GOT3 (cell line): ENCODE measurements at places on chromosomes 3 and 15.

DNA sequence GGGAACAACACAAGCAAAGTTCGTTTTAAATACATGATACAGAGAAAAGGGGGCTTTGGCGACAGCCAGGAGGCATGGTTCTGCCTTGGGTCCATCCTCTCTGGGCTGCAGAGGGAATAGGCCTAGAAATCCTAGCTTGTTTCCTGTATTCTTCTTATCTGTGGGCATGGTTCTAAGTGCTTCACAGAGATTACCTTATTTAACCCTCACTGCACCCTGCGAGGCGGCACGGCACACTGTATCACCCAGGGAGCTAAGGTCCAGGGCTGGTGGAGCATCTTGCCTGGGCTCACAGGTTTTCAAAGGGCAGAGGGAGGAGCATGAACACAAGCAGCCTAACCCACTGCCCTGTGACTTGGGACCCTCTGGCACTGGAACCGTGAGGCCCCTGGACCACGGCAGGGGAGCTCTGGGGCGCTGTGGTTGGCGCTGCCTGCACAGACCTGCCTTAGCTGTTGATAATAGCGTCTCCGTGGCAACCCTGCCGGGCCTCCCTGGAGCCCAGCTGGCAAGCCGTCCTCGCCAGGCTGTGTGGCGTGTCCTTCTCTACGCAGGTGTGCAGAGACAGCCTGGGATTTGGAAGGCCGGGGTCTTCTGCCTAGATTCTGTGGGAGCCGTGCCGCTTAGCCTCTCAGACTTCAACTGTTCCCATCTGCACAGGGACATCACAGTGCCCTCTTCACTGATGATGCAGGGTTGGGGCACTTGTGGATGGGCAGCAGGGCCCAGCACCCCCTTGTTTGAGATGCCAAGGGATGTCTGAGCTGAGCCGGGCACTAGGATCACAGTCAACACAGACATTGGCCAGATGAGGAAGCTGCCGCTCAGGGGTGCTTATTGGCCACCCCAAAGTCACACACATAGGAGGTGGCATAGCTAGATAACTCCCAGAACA, 154.6 kb upstream of the TLE3 start:
- DNase-seq = no peak

- no peak for DNase-seq
Measured at GRCh38 chr15:31801152-31801551, 229.2 kb upstream of the CHRNA7 start.

DNA sequence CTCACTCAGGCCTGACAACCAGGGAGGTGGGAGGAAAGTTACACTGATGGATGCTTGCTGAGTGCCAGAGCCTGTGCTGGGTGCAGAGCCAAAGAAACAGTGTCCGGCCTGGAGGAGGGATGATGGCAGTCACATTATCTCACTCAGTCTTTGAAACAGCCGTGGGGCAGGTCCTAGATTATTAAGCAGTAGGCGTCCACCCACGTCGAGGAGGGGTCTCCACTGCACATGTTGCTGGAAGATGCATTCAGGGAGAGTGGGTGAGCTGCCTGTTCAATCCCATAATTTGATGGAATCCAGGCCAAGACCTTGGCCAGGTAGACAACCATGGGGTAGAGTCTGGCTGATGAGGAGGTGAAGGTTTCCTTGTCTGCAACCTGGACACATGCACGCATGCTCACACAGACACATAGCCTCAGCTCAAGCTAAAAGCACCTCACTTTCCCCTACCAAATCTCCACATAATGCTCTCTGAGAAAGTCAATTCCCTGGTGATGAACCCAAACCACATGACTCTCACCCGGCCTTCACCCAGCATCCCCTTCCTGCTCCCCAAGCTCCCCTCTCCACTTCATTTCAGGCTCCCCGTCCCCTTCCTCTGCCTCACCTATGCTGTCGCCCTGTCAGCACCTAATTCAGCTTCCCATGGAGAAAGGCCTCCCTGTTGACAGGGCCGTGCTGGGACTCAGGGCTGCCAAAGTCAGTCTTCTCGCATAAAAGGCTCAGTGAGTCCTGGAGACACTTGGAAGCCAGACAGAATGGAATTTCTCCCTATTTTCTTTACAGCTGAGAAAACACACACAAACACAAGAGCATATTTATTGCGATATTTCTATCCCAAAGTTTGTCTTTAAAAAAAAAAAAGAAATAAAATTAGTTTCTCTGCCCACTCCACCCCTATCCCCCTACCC, 29.8 kb downstream of the ACAN start:
- no peak for DNase-seq

DNA sequence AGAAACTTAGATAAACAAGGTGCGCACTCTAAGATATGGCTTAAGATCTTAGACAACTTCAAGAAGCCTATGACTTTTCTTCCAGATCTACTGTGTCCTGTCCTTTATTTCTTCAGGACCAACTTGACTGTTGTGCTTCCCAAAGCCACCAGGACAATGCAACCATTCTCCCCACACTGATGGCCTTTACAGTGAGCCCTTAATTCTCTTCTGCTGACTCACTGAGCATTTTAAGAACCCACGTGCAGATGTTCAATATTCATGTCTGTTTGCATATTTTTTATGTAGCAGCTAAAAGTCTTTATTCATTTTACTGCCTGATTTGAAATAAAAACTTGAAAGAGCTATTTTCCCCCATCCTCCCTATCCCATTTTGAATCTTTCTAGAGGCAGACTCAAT, 103.3 kb upstream of the SLC2A2 start:
- DNase-seq = no peak

DNA sequence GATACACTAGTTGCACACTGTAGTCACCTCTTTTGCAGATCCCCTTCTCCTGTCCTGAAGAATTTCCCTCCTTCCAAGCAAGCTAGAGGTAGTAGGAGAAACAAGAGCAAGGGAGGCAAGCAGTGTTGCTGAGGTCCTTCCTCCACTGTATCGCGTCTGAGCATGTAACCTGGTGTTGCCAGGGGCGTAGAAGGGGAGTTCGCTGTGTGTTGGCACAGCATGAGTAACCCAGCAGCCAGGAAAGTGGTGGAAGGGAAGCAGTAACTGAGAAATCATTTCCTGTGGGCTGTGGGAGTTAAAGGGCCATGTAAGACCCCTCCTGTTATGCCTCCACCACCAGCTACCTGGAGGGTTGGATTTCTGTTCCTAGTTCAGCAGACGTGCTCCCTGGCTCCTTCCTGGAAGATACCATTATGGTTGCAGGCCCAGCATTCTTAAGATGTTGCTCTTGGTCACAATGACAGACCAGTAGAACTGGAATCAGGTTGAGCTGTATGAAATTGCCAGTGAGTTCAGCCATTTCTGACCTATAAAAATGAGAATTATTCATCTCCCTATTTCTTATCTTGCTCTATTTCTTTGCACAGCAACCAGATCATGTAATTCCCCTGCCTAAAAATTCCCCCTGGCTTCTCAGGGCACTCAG, 215.3 kb upstream of the TOPAZ1 start:
- DNase-seq = no peak

GRCh38 chr3:94303897-94304296, 241.0 kb downstream of the NSUN3 start:
- DNase-seq = no peak

DNA sequence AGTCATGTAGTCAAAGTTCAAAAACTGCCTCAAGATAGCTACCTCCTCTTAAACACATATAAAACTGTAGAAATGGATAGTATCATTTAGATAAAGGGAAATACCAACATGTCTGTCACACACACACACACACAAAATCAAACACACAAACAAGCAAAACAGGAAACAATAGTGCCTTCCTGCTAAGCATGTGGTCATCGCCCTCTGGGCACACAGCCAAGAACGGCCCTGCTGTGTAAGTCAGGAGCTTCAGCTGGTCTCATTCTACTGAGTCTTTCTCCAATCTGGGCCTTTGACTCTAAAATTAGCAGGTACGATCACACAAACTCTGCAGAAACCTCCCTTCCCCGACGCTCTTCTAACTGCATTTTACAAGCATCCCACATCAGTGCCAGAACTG, 272.2 kb upstream of the CHRNA7 start:
- DNase-seq = no peak

DNA sequence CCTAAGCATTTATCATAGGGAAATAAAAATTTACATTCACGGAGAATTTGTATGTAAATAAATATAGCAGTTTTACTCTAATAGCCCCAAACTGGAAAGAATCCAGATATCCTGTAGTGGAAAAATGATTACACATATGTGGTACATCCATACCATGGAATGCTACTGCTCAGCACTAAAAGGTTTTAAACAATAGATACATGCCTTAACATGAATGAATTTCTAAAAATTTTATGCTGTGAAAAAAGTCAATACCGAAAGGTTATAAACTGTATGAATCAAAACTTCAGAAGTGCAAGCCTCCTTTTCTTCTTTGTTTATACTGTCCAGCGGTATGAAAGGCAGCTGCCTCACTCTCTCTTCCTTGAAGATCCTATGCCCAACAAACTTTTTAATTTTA, 37.5 kb upstream of the MCTP2 start:
- DNase-seq = no peak

GRCh38 chr3:142152384-142152783, 3.0 kb upstream of the TFDP2 start:
- DNase-seq = no peak

DNA sequence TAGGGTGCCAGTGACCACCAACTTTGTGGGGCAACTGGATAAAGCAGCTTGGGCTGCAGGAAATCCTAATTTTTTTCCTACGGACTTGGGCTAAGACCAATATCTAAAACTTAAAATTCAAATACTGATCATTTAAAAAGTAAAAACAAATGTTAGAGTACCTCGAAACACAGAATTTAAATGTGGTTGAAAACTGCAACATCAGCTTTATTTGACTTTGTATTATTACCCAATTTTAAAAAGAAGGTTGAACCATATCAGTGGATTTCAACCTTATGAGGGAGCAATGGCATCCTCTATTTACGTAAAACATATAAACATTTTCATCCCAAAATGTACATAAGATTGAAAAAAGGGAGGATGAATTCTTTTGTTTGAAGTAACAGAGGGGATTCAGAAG, 26.2 kb downstream of the CFAP20DC start:
- DNase-seq = no peak

DNA sequence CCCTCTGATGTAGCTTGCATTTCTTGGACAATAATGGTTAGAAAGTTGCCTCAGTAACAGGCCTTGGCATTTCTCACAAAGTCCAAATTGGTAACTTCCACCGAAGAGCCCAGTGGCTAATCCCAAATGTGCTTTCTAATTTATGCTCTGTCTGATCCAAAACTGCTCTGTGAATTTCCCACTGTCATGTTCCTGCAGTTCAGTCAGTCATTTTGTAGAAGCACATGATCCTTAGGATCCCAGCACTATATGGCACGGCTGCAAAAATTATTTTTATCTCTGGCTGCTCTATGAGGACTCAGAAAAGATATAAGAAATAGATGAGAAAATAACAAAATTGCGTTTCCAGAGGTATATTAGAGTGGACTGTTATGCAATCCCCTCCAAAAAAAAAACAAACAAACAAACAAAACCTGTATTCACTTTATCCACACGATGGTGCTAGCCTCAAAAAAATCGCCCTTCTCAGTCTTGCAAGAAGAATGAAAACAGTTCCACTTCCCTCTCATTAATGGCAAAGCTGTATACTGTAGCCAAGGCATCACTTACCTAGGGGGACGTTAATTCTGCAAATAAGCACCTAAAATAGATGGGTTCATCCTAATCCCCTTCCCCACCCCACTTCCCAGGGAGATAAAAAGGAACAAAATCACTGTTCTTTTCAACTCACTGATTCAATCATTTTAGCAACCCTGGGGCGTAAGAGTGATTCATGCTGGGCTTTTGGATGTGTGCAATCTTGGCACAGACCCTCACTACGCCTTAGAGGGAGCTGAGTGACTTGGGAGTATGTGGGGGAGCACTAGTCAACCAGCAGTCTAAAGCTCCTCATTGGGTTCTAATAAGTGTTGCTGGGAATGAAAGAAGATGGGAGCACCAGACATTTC, 61.3 kb downstream of the TMCO5A start:
- no peak for DNase-seq

- DNase-seq = no peak
Measured at GRCh38 chr3:58197588-58197987, 13.2 kb downstream of the DNASE1L3 start.

- DNase-seq = no peak
Measured at GRCh38 chr3:161854232-161854771, 357.7 kb downstream of the OTOL1 start.

DNA sequence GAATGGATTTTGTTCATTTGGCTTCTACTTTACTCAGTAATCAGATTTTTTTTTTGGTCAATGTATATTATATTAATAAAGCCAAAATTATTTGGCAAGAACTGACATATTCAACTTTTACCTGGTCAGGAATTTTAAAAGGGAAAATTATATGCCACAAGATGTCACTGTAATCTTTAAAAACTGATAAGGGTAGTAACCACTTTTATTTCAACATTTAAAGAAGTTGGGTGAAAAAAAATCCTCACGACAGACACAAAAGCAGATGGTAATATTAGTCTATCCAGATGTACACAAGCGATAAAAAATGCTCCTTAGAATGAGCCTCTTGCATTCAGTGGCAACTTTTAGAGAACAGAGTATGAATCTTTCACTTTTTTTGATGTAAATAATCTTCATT, 101.9 kb downstream of the SERPINI1 start:
- DNase-seq = no peak

DNA sequence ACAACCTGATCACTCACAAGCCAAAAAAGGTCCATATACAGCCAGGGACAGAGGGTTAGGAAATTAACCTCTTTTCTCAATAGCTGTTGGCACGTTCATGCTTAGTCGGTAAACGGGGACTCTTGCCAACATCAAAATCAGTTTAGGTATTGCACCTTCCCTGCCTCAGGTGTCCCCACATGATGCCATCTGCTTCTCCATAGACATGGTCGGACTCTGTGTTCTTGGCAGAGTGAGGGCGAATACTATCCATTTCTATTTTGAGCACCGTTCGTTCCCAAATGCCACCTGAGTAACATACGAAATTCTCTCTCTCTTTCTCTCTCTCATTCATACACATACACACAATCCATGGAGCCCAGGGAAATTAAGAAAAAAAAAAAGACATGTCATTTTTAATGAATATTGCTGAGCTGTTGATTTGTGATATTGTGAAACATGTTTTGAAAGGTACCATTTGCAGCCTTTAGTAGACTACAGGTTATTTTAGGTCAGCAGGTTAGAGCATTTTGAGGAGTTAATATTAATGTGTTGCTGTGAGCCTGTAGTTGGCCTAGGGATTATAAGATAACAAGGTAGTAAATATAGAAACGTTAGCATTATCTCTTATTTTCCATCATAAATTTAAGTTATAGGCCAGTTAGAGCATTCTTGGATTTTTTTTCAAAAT, 78.5 kb downstream of the GHSR start:
- DNase-seq = no peak

DNA sequence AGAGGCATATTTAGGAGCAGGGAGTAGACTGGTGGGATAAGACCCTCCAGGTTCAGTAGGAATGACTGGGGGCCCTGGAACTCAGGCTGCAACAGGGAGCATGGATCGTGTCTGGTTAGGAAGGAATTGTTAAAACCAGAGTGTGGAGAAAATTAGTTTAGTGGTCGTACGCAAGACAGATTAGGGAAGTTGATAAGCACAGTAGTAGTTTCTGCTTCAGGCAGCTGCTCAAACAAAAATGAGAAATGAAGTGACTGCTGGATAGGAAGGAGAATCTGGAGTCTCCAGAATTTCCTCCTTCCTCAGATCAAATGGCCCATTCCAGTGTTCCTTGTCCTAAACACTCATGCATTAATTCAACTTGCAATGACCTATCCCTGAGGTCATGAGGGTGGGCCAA, 11.2 kb downstream of the MYD88 start:
- no peak for DNase-seq
